ENCODE measurements at places on chromosomes 12 and 14. TPM values are rescaled to one million over a fixed set of nuclear protein-coding genes. Genes with fewer than 3 reads are reported as not detected.

DERA gene
- total RNA-seq, result 25.0 TPM

HAL gene
- total RNA-seq, result 0.39 TPM

PPFIA2 gene
- 20.4 TPM for total RNA-seq

MMP19 gene
- total RNA-seq, result 26.4 TPM

STYX gene
- total RNA-seq, result 14.3 TPM

SCN8A gene
- total RNA-seq, result 0.42 TPM

PLEKHG7 gene
- not detected for total RNA-seq

CAPS2 gene
- total RNA-seq, result 17.9 TPM

NKX2-1 gene
- total RNA-seq, result not detected

GLI1 gene
- total RNA-seq, result 15.5 TPM

PLBD1 gene
- total RNA-seq, result 11.6 TPM

Measured in aorta (tissue), 5 donors.